Prostate gland (tissue), 2 donors: ENCODE measurements at places on chromosomes 3 and 15.

- no peak for DNase-seq
Observed at GRCh38 chr15:101068961-101069653, 149.9 kb downstream of the LRRK1 start.

GRCh38 chr3:25695731-25696420 lies 31.2 kb upstream of the TOP2B start:
- no peak for DNase-seq

DNA sequence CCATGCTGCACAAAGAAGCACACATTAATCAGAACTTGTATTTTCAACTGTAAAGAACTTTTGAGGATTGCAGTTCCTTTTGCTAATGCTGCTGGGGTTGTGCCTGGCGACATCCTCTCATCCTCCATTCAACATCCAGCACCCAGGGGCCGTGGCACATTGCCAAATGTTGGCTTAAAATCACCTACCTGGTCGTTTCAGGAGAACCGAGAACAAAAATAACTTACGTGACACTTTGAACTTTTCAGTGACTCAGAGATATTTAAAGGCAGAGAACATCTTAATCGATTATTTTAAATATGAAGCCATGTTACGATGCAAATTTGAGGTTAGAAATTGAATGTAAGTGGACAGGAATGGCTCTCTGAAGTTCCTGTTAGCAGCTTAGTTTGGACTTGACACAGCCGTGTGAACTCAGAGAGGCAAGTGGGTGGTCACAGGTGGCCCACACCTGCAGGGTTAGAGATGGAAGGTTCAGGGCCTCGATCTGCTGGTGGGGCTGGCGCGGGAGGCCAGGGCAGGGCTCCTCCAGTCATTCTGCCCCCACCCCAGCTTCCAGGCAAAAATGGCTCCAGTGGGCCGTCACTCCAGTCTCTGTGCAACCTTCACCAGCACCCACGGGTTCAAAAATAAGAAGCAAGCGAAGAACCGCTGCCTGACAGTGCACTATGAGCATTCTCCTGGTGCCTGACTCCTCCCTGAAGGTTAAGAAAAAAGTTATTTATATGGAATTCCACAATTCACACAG lies 12.2 kb downstream of the LRRK1 start:
- DNase-seq, result no peak

- DNase-seq, result no peak
Observed at GRCh38 chr15:65044724-65045481, at the start of gene SLC51B. Gene SLC51B, plus strand, starts transcription at chr15:65045387. Its CDS starts 4,618 bp downstream, at chr15:65050005.

DNA sequence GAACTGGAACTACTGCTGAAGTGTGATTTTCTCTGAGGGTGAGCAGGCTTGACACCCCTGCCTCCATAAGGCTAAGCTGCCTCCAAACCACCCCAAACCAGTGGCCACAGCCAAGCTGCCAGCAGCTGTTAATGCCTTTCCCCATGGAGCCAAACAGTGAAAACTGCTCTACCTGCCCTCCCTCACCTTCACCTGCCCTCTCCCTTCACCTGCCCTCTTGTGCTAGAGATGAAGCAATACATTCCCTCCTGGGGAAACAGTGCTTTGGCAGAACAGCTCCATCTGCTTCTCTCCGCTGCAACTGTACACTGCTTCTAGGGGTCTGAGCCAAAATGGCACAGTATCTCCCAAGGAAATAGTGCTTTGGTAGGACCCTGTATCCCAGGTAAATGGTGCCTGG lies 374.1 kb downstream of the FHIT start:
- no peak for DNase-seq

DNA sequence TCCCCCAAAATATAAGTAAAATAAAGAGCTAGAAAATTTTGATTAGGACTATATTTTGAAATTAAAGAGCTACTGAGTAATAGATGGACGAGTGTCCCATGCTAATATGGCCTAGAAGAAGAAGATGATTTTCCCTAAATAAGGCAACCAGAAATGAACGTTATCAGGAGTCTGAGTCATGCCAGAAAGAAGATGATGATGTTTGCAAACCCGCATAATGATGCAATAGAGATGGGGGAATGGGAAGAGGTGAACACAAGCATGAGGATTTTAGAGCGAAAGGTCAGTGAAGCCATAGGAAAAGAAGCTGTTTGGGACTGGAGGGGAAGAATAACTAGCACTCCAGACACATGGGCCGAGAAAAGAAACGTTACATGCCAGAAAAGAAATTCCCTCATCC lies 71.7 kb downstream of the FGF12 start:
- no peak for DNase-seq

DNA sequence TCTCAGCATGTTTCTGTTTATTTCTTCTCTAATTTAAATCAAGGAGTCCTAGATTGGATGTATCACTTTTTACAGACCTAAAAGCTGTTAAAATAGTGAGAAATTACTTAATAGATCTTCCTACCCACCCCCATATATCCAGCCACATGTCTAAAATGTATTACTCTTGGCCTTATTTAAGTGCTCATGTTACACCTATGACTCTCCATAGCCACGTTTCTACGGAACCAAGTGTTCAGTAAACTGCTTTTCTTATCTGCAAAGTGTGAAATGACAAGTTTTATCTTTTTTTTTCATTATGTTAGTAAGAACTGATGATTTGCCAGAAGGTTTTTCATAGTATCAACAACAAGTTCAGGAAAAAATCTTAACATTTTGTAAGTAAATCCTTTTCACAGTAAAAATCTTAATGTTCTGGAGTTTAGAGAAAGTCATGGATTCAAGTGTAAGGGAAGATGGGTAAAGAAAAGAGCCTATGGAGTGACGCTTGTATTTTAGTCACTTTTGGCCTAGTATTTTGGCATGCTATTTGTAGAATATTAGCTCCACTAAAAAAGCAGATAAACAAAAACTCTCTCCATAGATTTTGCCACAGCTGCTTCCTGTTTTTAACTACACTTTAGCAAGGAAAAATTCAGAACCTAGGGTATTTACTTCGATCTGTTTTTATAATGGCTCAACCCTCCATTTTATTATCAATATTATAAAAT lies 41.2 kb upstream of the IGSF10 start:
- no peak for DNase-seq

- no peak for DNase-seq
Observed at GRCh38 chr3:13197281-13197680, 124.1 kb upstream of the IQSEC1 start.

DNA sequence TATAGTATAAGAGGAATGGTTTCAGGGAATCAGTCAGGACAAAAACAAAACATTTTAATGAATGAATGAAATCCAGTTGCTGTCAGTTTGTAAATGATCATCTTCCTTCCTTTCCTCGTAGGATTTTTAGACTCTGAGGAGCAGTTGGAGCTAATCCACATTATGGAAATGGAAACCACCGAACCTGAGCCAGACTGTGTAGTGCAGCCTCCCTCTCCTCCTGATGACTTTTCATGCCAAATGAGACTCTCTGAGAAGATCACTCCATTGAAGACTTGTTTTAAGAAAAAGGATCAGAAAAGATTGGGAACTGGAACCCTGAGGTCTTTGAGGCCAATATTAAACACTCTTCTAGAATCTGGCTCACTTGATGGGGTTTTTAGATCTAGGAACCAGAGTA lies 3.1 kb downstream of the TIPARP start:
- DNase-seq, result no peak

DNA sequence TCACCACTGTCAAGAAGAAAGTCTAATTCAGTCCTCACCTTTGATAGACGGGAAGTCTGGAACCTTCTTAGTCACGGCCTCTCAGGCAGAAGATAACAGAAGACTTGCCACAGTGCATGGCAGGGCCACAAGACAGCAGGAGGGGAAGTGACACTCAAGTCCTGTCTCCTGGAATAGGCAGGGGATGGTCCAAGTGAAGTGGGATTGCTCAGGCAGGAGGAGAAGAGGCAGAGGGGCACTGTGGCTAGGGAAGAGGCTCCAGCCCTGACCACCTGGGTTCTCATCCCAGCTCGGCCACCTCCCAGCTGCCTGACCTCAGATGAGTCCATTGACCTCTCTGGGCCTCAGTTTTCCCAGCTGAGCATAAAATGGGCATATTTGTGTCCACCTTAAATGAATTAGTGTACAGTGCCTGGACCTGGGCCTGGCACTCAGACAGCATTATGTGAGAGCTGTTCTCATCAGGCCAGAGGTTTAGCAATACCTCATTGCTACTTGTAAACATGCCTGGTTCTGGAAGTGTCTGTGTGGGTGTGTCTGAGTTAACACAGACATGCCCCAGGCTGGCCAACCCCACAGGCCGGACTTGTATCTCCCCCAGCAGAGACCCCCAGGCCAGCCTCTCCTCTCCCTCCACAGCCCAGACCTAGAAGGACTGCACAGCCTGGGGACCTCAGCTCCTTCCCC lies 11.5 kb upstream of the PCSK6 start:
- DNase-seq, result no peak

GRCh38 chr3:29478611-29479010 lies 197.7 kb downstream of the RBMS3 start:
- no peak for DNase-seq
